ENCODE measurements at places on chromosomes 3 and 15.
A peak's percentile ranks its signal among the peaks of the same experiment; 100 is the strongest.

DNA sequence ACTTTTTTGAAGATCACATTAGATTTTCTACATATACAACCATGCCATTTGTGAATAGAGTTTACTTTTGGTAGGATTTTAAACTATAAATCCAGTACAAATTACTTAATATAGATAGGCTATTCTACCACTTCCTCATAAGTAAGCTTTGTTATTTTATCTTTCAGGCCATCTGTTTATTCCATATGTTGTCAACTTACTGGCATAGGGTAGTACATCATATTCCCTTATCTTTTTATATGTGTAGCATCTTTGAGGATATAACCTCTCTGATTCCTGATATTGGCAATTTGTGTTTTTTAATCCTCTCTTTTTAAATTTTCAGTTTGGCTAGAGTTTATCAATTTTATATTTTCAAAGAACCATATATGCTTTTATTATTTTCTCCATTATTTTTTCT lies 515.4 kb downstream of the DIPK2A start:
- no peak for DNase-seq

DNA sequence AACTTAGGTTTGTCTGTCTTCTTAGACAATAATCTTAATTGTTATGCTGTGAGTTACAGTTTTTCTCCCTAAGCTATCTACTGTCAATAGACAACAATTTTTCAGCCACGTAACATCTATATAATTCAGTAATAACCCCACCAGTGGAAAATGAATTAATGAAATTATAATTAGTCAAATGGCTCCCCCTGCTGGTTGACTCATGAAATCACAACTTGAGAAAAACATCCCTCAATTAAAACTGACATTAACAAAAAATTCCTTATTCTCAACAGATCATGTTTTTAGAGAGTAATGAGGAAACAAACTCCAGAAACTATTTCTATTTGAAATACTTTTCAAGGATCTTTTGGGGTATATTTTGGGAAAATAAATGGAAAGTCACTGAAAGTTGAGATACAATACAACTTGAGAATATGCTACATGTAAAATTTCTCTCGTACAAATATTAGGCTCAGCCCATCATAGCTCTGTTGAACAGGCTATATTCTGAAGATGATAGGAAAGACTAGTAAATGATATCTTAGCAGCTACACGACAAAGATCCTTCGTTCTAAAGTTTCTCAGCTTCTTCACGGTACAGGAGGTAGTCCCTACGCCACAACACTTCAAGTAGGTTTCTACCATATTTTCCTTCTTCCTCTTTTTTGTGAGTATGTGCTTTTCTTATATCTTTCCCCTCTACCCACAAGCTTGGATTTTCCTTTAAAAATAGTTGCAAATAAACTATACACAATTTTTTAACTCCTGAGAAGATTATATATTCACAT lies 20.7 kb downstream of the PPP1R2 start:
- no peak for DNase-seq

- no peak for DNase-seq
Observed at GRCh38 chr3:126530171-126531050, 6.5 kb downstream of the CHST13 start.

DNA sequence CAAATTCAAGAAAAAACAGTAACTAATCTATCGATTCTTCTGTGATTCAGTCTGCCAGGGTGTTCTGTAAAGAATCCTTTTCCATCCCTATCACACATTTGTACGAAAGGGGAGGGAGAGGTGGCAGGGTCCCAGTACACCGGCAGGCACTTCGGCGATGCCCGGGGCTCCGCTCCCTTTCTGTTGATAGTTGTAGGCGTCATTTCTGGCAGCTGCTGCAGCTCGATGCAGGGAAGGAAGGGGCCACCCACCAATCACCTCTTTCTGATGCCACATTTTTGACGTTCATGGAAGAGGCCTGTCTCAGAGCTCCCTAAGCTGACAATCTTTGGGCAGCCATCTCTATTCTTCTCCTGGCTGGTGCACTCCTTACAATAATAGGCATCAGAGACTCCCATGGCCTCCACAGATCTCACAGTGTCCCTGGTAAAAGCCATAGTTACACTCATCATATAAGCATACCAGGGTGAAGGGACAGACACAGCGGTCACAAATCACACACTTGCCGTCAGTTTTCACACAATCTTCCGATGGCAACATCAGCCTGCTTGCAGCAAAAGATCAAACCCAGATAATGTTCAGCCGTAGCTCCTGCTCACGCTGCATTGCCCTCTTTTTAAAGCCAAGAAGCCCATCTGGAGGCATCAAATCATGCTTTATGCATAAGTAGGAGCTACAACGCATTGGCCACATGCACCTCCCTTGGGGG lies 60.8 kb upstream of the ZBTB38 start:
- no peak for DNase-seq

- no peak for DNase-seq
Observed at GRCh38 chr15:39669661-39670060, 88.8 kb downstream of the THBS1 start.

DNA sequence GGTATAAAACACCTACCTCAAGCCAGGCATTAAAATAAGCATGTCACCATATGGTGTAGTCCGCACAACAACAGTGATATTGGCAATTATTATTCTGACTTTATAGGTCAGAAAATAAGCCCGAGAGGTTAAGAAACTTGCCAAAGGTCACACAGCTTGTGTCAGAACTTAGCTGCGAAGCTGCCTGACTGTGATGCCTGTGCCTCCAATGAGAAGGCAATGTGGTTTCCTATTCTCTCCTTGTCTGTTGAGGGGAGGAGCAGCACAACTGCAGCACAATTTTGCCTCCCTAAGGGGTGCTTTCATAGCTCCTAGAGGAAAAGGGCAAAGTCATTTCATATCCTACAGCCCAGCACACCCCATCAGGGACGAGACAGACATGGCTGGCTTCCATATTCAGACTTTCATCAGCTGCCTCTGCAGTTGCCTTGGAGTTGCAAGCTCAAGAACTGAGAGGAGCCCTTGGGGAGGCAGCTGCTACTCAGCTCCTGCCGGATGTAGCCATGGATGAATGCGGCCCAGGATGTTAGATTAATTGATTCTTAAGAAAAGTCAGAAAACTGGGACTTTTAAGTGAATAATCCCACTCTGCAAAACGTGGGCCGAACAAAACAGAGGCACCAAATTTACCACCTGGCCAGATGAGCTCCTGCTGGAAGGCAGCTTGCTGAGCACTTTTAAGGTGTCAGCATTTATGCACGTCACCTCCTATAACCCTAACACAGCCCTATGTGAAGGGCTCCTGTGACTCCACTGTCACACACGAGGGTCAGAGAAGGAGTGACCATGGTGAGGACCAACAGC lies 38.5 kb downstream of the MYO5C start:
- DNase-seq = no peak

DNA sequence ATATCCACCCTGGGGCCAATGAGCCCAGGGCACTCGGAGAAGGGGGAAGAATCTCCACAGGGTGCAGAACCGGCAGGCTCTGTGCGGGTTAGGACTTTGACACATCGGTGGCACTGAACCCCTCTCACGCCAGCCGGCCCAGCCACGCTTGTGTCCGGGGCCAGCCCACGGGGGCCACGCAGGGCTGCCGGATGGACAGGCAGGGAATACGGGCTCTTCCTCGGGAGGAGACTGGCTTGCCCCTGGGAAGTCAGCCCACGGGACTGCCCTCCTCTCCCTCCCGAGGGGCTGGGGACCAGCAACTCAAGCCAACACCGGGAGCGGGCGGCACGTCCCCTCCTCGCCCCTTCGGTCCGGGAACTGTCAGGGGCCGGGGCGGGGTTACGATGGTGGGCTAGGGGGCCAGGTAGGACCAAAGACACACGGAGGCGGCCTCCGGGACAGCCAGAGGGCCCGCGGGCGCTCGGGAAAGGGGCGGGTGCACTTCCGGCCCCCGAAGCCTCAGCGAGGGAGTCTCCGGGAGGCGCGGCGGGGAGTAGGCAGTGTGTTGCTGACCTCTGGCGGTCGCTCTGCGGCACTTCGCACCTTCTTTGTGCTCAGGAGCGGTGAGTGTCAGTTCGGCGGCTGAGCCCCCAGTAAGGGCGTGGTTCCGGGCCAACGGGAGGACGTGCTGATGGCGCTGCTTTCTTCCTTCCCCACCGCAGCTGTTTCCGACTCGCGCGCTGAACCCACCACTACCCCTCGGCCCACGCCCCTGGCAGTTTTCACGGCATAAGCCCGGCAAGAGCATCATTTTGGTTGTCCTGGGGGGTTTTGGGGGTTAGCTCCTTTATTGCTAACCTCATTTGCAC lies 5.1 kb upstream of the CYP8B1 start:
- DNase-seq = peak; percentile 90

DNA sequence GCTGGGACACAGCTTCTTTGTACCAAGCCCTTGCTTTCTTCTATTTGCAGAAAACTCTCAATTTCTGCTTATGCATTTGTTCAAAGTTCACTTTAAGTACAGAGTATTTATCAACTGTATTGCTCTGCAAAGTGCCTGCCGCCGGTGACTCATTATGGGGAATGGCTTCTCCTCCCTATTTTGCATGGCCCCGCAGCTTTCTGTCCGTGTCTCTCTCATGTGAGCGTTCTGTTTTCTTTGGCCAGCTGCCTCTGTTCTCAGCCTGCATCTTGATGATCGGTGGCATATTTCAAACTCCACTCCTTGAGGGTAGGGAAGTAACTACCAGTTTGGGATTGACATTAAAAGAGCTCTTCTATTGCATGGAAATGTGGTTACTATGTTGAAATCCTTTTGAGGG lies 28.6 kb upstream of the ST8SIA2 start:
- DNase-seq = no peak

- no peak for DNase-seq
Observed at GRCh38 chr3:122903171-122903570, 108.3 kb downstream of the SLC49A4 start.

GRCh38 chr3:81302045-81302444 lies 459.4 kb downstream of the GBE1 start:
- no peak for DNase-seq

DNA sequence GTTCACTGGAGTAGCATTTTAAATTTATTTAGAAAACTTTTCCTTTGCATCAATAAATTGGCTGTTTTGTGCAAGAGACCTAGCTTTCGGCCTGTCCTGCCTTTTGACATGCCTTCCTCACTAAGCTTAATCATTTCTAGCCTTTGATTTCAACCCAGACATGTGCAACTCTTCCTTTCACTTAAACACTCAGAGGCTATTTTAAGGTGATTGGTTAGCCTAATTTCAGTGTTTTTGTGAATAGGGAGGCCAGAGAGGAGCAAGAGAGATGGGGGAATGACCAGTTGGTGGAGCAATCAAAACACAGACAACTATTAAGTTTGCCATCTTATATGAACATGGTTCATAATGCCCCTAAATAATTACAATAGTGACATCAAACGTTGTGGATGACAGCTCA lies 333.4 kb downstream of the SLC9A9 start:
- no peak for DNase-seq

GRCh38 chr3:48820612-48821324 lies 26.9 kb downstream of the PRKAR2A start:
- DNase-seq = no peak

DNA sequence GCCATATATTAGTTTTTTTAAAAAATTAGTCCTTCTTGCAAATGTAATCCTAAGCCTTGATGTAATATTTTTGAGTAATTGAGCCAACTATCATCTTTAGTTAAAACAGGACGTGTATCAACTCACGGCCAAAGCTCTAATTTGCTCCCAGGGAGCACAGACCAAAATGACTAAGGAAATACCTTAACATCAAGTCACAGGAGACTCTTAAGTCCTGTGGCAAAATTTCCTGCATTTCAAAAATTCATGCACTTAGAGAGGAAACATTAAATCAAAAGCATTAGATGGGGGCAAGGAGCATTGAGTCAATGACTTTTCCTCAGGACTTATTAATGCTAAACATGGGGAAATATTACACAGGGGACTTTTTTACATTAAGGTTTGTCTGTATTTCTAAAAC lies 276.0 kb downstream of the MFSD1 start:
- DNase-seq = no peak

DNA sequence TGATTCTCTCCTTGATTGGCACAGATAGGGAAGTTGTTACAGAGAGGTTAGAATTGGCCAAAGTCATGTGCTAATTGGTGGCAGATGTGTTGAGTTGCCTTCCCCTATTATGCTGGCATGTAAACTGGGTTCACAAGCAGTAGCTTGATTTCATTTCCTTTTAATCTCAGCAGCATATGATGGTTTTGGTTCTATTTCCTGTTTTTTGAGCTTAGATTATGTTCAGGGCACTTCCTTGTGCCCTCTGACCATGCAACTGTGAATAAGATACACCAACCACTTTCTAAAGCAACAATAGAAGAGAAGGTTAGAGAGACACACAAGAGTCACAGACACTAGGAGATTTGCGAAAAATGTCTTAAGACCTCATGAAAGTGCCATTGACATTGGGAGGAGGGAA lies 16.5 kb downstream of the HPS3 start:
- no peak for DNase-seq

DNA sequence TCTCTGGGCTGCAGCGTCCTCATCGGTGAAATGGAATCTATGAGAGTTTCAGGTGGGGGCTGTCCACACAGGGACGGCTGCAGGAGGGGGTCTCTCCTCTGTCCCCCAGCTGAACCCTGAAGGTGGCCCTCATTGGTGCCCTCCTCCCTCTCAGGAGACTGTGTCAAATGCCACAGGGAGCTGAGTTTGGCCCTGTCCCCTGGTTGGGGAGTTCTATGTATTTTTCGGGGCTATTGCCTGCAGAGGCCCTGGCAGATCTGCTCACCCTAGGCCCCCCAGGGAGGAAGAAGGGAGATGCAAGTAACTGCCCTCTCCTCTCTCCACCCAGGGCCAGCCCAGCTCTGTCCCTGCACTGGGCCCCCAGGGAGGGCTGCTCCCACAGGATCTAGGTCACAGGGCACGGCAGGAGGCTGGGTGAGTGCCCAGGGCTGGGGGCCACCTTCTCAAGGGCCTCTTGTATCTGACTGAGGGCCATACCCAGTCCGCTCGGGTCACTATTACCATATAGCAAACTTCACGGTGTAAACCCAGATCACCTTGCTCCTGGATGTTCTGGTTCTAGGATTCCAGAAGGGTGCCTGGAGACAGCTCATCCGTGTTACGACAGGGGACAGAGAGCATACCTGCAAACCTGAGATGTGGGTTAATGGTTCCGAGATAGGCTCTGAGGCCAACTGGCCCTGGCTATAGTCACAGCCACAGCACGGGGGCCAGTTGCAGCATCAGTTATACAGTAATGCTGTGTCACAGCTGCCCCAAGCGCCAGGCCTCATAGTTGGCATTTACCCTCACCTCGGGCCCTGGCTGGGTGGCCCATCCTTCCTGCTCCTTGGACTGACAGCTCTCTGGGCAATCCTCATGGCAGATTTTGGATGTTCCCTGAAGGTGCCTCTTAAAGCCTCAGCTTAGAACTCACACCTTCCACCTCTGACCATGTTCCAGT lies 102.4 kb upstream of the PRR23E start:
- no peak for DNase-seq

GRCh38 chr15:69215314-69216035 lies 55.0 kb downstream of the GLCE start:
- no peak for DNase-seq

GRCh38 chr3:17142516-17142915 lies 257.8 kb downstream of the PLCL2 start:
- DNase-seq = no peak
